Activated CD4-positive, alpha-beta T cell treated with anti-CD3 and anti-CD28 coated beads, Interleukin-2, amount 50 U/mL, for 16 hours (primary cell): ENCODE measurements at places on chromosomes 2 and 18.

- no peak for DNase-seq
These were observed 1.4 kb downstream of the VRK2 start for GRCh38 chr2:58047961-58048360.

GRCh38 chr2:48232351-48232750, 297.6 kb upstream of the STON1 start:
- no peak for DNase-seq

- DNase-seq: no peak
These were observed 34.3 kb upstream of the CHN1 start for GRCh38 chr2:175039490-175039889.

- no peak for DNase-seq
These were observed 1052.6 kb upstream of the DDX18 start for GRCh38 chr2:116761864-116762263.

GRCh38 chr2:151862700-151863099, 34.5 kb upstream of the ARL5A start:
- no peak for DNase-seq

- DNase-seq: no peak
These were observed 6.8 kb upstream of the PCARE start for GRCh38 chr2:29080886-29081743.

- DNase-seq: no peak
These were observed 13.9 kb upstream of the THSD7B start for GRCh38 chr2:136751406-136751805.

DNA sequence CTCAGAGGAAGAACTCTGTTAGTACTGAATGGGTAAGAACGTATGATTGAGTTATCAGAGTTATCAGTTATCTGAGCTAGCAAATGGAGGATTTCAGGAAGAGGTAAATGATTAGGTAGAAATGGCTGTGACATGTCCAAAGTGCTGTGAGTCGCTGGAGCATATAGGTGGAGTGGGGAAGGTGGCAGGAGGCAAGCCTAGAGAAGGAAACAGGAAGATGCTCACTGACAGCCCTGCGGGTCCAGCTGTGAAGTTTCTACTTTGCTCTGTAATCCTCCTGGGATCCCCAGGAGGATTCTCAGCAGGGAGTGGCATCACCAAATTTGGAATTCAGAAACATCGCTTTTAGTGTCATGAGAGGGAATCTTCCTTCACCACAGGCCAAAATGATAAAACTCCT, 52.0 kb downstream of the GYPC start:
- DNase-seq: no peak

GRCh38 chr2:219272356-219272755, 6.8 kb upstream of the DNAJB2 start:
- no peak for DNase-seq

GRCh38 chr2:237693291-237693994, 66.1 kb downstream of the LRRFIP1 start:
- peak; percentile 83 for DNase-seq

- DNase-seq: peak; percentile 96
These were observed 61.0 kb upstream of the TAF1B start for GRCh38 chr2:9782197-9782719.

- DNase-seq: no peak
These were observed 63.4 kb downstream of the SMAD7 start for GRCh38 chr18:48887294-48887904.

DNA sequence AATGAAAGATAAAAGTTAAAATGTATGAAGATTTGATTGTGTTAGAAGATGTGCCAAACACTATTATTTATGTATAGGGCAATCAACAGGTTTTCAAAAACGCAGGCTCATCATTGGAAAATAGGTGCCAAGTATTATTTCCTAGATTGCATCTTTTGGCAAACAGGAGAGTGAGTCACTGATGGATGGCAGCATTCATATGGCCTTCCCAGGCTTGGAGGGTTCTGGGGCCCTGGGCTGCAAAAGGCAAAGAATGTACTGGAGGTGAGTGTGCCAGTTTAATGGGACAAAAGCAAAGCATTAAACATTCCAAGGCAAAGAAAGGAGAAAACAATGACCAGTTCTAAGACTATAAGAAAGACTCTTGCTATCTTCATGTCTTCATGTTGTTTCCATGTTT, 379.4 kb downstream of the RIT2 start:
- DNase-seq: no peak

DNA sequence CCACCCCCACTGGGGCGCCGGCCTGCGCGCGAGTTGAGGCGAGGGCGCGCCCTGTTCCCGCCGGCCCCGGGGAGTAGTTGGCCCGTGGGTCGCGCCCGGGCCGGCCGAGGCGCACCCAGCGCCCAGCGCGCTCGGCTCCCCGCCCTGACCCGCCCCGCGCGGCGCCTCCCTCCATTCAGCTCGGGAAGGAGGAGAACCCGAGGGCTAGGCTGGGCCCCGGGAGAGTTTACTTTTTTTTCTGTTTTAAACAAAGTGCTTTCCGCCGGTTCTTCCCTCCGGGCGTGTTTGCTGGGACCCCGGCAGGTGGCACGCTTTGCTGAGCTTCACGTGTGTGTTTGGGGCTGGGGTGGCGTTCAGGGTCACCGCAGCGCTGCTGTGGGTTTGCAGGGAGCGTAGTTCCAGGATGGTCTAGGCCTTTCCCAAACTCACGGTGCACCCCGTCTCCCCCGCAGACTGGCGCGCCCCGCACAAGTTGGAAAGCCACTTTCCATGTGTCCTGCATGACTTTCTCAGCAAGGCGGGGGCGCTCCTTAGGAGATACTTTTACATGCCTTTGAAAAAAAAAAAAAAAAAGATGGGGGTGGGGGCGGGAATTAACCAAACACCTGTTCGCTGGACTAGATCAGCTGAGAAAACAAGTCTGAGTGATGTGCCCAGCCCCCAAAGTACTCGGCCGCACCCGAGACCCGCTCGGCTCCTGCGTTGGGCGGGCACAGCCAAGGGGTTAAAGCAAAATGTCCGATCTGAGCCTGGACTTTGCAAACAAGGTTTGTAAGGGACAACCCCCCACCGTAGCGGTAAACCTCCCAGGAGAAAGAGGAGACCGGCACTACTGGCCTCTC, 825 bp downstream of the ITGA6 start:
- DNase-seq: peak; percentile 31

DNA sequence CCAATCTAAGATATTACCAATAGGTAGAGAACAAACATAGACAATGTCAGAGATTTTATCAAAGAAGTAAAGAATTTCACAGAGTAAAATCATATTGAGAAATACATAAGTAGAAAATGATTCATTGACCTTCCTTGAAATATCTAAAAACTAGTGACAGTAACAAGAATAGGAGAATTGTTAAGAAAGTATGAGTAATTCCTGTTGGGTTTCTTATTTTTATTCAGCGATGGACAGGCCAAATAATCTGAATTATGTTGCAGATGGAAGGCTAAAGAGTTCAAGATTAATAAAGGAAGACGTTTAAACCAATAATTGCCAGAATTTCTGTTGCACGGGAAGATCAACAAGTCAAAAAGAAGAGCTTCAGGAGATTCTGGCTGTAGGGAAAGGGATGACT, 163.4 kb upstream of the RASGRP3 start:
- DNase-seq: no peak

GRCh38 chr18:4241090-4241617, 214.0 kb downstream of the DLGAP1 start:
- DNase-seq: no peak

DNA sequence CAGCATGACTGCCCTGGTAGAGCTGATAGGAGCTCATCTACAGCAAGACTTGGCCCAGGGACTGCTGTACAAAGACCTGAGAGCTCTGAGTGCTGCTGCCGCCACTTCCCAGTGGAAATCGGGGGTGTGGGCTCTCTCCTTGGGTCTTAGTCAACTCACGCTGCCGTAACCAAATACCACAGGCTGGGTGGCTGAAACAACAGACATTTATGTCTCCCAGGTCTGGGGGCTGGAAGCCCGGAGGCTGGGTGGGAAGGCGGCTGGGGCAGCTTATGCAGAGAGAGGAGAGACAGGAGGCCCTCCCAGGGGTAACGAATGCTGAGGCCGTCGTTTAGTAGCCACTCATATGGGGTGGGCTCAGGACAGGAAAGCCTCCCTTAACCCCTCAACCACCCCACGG, 15.4 kb upstream of the MAL start:
- no peak for DNase-seq

DNA sequence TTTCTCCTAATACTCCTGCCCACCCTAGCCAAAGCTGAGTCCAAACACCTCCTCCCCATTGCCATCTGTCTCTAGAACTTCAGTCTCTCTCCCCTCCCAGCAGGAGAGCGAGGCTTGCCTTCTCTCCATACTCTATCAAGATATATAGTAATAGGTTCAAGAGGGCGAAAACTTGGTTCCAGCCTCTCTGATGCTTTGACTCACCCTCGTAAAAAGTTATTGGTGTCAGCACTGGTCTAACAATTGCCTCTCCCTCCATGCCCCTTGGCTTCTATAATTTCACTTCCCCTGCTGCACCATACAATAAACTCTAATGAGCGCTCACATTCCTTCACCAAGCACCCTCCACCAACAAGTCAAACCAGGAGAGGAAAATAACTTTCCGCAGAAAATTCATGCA, 797.3 kb downstream of the BCL11A start:
- no peak for DNase-seq

GRCh38 chr2:23198316-23199114, 186.5 kb upstream of the KLHL29 start:
- DNase-seq: no peak

- DNase-seq: peak; percentile 26
These were observed 28.6 kb upstream of the AP1S3 start for GRCh38 chr2:223865907-223866508.

DNA sequence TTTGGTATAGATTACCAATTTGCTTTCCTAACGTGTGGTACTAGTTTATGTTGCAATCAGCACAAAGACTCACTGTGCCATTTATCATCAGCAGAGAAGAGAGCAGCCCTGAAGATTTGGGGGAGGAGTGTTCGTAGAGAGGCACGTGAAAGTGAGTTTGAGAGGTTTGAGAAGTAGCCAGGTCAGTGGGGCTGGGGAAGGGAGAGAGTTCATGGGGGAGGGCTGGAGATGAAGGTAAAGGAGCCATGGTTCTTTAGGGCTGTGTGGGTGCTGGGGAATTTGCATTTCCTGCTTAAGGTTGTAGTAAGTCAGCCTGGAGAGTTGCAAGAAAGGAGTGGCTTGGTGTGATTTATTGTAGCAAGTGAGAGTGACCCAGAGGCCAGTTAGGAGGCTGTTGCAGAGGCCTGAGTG, 172.1 kb downstream of the NEDD4L start:
- no peak for DNase-seq

GRCh38 chr2:26401739-26402541, at the start of gene DRC1:
Gene DRC1 (plus strand): TSS chr2:26401920. CDS start chr2:26401990, 70 bp downstream.
- peak; percentile 59 for DNase-seq

GRCh38 chr2:69260666-69261065, 126.4 kb downstream of the GFPT1 start:
- no peak for DNase-seq

DNA sequence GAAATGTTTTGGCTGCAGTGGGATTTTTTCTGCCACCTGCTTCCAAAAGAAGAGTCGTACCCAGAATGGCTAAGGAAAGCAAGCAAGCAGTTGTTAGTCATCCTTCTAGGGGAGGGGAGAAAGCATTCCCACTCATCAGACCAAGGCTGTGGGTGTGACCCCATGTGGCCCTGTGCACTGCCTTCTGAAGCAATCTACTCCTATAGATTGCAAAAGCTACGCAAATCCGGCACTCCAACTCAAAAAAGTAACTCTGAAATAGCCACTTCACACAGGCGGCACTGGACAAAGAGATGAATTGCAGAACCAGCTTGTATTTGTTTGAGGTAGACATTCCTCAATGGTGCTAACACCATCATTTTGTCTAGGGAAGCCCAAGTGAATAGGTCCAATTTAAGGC, 44.3 kb downstream of the ST3GAL5 start:
- DNase-seq: no peak

DNA sequence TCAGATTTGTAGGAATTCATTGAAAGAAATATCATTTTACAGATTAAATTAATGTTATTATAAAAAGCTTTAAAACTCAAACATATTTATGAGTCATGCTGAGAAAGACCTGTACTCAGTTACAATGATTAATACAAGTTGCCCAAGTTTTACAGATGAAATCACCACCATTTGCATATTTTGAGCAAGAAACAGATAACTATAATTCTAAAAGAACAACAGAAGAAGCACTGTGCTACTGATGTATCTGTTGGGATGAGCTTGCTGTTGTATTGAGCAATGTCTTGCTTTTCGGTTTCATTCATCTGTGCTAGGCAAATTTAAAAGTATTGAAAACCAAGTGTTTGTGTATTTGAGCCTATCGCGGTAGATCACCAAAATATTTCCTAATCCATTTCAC, 1589.1 kb upstream of the ZEB2 start:
- DNase-seq: no peak

- DNase-seq: no peak
These were observed 44.5 kb downstream of the KCNF1 start for GRCh38 chr2:10956006-10956790.

DNA sequence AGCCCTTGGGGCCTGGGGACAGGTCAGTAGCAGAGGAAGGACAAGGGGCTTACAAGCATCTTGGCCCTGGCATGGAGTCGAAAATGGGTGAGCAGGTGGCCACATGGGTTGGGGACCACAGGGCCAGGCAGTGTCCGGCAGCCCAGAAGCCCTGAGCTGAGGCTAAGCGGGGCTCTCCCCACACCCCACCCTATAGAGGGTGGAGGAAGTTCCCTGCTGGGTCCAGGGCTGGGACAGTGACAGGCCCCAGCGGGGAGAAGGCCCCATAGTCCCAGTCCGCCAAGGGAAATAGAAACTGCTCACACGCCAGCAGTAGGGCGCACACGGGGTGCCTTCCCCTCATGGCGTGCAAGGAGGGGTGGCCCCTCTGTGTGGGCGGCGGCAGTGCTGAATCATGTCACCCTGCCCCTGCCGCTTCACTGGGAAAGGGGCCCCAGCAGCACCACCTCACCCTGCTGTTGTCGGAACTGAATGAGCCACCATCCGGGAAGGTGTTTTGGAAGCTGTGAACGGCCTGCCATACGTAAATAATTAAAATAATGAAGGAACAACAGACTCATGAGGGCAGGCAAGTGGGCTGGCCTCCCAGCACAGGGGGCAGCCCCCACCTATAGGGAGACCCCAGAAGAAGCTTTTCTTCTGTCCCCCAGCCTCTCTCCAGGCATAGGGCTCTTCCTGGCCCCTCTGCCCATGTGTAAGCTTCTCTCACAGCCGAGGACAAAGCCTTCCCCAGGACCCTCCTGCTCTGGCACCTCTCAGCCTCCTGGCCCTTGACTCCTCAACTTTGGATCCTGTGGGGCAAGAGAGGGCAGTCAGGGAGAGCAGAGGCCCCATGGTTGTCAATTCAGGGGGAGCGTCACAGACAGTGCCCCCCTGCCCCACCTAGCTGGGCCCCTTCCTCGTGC, 12.7 kb upstream of the DUSP2 start:
- peak; percentile 91 for DNase-seq

GRCh38 chr2:31580321-31581117, at the start of gene SRD5A2:
Gene SRD5A2 (minus strand): TSS chr2:31580938. CDS start chr2:31580900, 38 bp downstream.
- no peak for DNase-seq

DNA sequence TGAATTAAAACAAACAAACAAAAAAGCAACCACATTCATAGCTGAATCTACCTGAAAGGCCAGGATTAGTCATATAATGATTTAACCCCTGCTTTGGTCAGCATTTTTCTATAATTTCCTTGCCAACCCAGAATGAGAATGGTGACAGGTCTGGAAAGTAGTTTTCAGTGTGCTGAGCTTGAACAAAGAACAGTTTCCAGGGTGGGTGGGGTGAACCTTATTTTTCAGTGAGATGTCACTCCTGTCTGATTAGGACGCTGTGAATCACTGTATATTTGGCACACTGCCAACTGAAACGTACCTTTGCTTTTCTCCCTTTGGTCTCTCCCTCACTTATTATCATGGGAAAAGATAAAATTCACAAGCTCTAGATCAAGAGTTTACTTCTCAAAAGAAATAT, 35.0 kb upstream of the DSC1 start:
- no peak for DNase-seq

GRCh38 chr2:50674876-50675275, 357.1 kb downstream of the NRXN1 start:
- peak; percentile 5 for DNase-seq

GRCh38 chr2:12818416-12819102, 101.8 kb downstream of the TRIB2 start:
- DNase-seq: no peak
